ENCODE measurements at places on chromosomes 11 and 22.

- DNase-seq = no peak
Observed at GRCh38 chr11:119024430-119025098, 6.0 kb downstream of the TRAPPC4 start.

DNA sequence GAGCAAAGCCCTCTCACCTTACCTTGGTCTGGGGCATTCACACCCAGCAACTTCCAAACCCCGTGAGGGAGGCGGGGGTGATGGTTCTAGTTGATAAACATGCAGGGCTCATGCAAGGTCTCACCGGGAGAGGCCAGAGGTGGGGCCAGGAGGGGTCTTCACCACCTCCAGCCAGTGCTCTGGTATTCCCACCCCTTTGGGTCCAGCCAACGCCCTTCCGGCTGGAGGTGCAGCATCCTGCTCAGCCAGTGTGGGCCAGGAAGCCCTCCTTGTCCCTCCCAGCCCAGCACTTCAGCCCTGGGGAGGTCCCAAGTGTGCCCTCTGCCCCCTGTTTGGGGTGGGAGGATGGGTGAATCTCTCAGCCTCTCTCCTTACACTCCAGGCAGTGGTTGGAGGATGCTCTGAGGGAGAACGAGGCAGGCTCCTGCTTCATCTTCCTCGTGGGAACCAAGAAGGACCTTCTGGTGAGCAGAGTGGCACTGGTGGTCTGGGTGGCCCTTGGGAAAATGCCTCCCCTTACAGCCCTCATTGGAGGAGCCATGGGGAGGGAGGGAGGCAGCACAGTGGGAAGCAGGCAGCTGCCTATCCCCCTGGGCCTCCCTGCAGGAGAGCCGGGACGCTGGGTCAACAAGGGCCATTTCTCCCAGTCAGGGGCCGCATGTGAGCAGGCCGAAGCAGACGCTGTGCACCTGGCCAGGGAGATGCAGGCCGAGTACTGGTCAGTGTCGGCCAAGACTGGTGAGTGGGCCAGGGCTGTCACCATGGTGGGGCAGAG, 13.4 kb downstream of the RAB36 start:
- no peak for DNase-seq

DNA sequence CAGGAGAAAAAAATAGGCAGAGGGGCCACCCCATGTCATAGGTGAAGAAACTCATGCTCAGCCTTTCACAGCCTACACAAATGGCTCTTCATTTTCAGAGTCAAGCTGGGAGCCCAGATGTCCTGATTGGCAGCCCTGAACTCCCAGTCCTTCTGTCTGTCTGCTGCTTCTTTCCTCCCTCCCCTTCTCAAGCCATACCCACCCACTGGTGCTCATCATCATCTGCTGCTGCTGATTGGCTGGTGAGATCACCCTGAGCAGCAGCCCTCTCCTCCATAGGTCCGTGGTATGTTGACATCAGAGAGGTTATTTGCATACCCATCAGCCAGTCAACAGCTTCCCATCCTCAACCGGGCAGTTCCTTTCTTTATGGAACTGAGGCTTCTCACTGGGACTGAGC, 46.1 kb upstream of the PRDM11 start:
- DNase-seq = no peak

DNA sequence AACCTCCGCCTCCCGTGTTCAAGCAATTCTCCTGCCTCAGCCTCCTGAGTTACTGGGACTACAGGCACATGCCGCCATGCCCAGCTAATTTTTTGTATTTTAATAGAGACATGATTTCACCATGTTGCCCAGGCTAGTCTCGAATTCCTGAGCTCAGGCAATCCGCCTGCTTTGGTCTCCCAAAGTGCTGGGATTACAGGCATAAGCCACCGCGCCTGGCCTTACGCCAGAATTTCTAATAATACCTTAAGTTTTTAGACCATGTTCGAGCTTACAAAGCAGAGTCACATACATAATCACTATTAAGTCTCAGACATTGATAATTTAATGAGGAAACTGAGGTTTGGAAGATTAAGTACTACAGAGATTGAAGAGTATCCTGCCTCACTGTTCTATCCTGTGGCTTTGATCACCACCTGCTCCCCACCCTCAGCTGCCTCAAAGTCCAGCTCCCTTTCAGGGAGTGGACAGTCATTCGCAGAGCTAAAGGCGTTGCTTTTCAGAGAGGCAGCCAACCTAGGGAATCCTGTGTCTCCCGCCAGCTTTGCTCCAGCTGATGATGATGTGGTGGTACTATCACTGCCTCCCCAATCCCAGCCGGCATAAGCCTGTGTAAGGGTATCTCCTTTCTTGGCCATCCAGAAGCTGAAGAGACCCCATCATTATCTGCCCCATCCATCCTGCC, 7.7 kb downstream of the UBASH3B start:
- DNase-seq = no peak

GRCh38 chr11:3888876-3889275, 33.4 kb downstream of the STIM1 start:
- no peak for DNase-seq

- no peak for DNase-seq
Observed at GRCh38 chr11:114297806-114298709, 1.9 kb downstream of the NNMT start.

- DNase-seq = no peak
Observed at GRCh38 chr11:129819237-129819636, 3.6 kb downstream of the TMEM45B start.

- DNase-seq = no peak
Observed at GRCh38 chr22:39298241-39298987, 21.0 kb downstream of the RPL3 start.
